Brain pericyte (primary cell): ENCODE measurements at places on chromosomes 7 and 10.

- no peak for DNase-seq
Observed at GRCh38 chr7:112064627-112065385, 141.4 kb downstream of the DOCK4 start.

GRCh38 chr10:36424502-36424901 lies 700.9 kb upstream of the ANKRD30A start:
- no peak for DNase-seq

DNA sequence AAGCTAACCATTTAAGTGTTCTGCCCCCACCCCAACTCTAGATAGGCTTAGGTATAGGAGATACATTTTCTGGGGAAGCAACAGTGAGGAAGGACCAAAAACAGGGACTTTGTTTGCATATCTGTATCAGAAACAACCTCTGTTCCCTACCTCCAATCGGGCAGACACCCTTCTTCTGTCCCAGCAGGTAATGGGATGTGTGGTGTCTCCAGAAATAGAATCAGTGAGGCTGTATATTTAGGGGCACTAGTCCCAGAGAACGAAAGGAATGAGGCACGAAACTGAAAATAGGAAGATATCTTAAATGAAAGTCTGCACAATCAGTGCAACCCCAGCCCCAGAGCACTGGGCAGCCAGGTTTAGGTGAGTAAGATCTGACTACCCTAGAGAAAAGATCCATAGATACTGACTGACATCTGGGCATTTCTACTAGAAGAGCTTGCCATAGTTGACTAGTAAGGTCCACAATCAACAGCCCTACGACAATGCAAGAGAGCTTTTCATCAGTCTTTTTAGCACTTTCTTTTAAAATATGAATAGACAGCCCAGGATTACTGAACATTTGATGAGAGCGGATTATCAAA lies 28.1 kb downstream of the PLEKHA1 start:
- no peak for DNase-seq

DNA sequence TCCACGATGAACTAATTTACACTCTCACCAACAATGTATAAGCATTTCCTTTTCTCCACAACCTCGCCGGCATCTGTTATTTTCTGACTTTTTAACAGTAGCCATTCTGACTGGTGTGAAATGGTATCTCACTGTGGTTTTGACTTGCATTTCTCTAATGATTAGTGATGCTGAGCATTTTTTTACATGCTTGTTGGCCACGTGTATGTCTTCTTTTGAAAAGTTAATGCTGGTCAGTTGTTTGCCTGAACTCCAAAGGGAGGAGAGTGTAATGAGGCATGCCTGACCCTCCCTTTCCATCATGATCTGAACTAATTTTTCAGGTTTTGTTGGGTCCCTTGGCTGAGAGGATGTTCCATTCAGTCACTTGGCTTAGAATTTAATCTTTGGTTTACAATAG lies 50.7 kb upstream of the SVIL start:
- no peak for DNase-seq

DNA sequence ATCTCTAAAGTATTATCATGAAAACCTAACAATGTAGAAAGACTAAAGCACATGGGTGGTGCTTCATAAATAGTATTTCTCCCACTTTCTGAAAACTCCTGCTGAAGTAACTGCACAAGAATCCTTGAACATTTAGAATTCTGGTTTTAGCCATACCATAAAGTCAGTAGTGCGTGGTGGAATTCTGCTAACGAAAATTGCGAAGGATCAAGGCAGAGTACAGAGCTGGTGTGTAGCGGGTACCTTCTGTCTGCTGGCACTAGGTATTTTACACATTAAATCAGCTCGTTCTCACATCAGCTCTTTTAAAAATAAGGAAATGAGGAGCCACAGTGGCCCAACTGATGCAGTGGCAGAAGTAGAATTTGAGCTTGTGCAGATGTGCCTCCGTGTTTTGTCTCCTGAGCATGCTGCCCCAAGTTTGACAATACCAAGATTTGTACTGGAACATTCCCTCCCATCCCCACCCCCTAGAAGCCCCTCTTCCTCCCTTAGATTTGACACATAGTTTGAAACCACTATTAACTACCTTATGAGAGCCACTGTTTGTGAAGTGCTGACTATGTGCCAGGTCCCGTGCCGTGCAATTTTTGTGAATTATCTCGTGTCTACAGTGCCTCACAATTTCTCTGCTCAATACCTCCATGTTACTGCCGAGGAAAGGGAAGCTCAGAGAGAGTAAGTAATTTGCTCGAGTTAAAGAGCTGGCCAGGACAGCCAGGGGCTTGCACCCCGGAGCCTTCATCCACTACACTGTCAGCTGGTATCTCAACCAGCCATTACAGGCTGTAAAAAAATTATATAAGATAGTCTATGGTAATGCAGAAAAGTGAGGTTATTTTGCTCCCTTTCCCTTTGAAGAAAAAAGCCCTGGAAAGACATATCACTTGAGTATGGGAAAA lies 66.9 kb downstream of the EGFR start:
- no peak for DNase-seq

DNA sequence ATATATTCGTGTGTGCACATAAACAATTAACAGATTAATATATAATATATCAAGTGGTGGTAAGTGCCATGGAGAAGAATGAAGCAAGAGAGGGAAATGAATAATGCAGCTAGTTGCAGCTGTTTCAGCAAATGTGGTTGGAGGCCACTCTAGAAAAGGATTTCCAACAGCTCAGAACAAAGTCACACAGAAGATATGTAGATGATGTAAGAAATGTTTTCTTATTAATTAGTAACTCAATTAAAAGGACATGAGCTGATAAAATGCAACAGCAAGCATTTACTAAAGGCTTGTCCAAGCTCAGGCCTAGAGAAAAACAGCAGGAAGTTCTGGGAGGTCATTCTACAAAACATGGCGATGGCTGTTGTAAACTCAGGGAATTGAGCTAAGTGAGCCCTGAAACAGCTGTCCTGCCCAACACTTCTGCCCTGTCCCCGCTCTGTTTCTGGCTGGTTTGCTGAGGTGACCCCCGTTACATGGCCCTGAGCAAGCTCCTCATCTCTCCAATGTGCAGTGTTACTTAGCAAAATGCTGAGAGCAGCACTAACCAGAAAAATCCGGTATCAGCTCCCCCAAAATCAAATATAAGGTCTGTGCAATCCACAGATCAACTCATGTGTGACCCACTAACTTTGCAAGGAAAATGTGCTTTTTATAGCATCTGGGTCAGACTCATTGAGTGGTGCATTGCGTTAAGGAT lies 23.4 kb upstream of the C10orf67 start:
- no peak for DNase-seq

- no peak for DNase-seq
Observed at GRCh38 chr10:35495521-35496119, 109.5 kb upstream of the GJD4 start.

GRCh38 chr7:142964502-142965246 lies 2.5 kb upstream of the KEL start:
- no peak for DNase-seq

GRCh38 chr10:63010203-63010602 lies 122.9 kb upstream of the NRBF2 start:
- DNase-seq = no peak

- DNase-seq = no peak
Observed at GRCh38 chr10:124661660-124662180, 82.5 kb downstream of the FAM53B start.

GRCh38 chr10:78915190-78915518 lies 153.6 kb upstream of the ZMIZ1 start:
- no peak for DNase-seq

GRCh38 chr10:11874568-11875493 lies 51.7 kb downstream of the PROSER2 start:
- no peak for DNase-seq

GRCh38 chr7:108911016-108911415 lies 341.3 kb downstream of the DNAJB9 start:
- no peak for DNase-seq

DNA sequence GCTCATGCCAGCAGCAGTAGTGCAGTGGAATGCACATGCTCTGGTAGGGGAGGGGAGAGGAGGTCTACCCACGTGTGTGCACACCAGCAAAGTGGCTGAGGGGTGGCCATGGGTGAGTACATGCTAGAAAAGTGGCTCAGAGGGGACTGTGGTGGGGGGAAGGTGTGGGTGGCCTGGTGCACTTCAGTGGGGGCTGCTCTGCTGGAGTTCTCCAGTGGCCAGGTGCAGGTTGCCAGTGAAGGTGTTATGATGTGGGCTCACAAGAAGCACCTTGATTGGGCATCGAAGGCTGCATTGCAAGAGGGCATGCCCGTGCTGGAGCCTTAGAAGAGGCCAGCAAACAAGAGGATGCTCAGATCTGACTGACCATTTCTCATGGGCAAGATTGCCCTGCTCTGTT lies 613.6 kb upstream of the PHF14 start:
- DNase-seq = no peak

DNA sequence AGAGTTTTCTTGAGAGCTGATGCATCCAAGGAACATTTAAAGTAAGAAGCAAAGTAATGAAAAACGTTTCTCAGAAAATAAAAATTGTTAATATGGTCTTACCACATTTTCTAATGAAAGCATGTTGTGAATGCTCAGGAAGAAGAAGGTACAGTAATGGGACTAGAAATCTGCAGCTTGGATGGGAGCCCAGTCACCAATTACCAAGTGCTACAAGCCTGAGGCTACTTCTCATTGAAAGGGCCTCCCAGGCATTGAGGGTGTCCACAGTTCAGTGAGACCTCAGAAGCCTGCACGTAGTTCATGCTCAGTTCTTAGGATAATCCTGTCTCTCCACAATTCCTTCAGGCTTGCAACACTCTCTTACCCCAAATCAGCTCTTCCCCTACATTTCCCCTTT lies 17.6 kb downstream of the PTN start:
- no peak for DNase-seq

DNA sequence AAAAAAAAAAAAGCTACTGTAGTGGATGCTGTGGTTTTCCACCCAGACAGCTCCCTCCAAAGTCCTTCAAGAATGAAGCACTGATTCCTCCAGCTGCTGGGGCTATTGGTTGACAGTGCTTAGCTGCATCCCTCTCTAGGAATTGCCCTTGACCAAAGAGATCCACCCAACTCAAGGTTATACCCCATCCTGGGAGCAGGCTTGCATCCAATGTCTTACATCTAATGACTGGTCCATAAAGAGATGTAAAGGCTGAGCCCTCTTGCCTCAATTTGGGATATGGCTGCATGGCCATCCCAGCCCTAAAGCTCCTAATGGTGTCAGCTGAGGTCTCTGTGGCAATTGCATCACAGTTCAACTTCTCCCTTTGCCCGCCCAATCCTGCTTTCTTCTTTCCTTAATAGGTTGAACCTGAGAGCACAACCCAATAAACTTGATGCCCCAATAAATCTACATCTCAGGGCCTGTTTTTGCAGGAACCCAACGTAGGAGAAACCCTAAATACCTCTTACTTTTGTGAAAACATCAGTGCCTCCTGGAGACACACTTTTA lies 4.4 kb downstream of the GPR37 start:
- DNase-seq = no peak

GRCh38 chr7:46421441-46422230 lies 500.6 kb upstream of the IGFBP3 start:
- DNase-seq = no peak

DNA sequence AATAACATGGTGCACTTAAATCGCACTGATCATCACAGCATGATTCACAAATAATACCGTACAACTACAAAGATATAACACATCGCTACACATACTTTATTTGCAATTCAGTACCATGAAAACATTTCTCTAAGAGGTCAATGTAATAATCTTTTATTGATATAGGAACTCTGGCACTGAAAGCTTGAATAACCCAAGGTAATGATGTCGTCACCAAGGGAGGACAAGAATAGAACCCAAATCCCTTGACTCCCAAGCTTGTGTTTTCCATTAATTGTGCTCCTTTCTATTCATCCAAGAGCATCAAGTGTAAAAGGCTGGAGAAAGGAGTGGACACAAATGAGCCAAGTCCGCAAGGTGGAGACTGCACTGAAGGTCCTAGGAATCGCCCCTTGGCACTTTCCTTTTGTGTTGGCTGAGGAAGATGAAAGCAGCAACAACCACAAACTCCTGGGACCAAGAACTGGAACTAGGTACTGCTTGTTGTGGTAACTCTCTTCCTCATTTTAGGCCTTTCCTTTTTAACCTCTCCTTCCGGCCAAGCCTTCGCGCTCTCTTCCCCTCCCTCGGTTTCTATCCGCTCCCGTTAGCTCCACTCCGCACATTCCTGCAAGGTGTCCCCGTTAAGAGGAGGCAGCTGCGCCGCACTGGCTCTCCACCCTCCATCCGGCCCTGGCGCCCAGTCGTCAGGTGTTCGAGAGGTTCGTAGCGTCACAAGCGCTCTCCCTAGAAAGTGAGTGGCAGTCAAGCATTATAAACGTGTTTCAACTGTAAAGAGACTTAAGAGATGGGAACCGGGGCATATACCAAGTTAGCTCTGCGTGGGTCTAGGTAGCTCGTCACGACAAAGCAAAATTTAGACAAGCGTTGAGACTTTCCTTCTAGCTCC lies 1.0 kb upstream of the CBLL1 start:
- no peak for DNase-seq

DNA sequence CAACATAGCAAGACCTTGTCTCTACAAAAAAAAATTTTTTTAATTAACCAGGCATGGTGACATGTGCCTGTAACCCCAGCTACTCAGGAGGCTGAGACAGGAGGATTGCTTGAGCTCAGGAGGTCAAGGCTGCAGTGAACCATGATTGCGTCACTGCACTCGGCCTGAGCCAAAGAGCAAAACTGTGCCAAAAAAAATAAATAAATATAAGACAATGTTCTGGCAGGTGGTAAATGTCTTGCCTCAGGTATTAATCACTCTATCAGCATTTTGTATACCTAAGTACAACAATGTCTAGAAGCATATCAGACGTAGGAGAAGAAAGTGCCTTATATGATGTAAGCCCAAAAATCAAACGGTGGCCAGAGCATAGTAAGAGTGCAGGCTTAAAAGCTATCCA lies 427.8 kb upstream of the C7orf33 start:
- no peak for DNase-seq

DNA sequence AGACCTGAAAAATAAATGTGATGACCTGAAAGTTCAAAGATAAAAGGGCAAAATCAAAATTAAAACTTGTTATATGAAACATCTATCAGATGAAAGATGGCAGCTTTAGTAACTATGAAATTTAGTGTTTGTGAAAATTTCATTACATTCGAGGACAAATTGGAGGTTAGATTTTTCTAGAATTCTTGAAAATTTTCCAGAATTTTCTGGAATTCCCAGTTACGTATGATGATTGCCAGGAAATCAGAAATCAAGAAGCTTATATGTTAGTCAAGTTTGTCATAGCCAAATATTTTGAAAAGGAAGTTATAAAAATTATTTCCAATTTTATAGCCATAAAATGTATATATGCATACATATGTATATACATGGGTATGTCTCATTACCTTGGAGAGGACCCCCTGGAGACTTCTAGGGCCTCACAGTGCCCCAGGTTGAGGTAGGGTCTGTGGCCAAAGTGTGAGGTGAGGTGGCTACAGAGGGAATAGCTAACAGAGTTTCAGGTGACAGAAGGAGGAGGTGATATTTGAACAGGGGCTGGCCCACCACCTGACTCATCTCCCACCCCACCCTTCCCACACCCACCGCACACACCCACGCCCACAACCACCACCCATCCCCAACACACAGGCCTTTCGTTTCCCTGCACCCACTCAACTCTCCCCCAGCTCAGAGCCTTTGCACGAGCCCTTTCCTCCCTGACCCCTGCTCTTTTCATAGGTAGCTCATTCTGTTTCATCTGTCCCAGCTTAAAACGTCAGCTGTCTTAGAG lies 21.5 kb downstream of the C10orf105 start:
- DNase-seq = no peak
